ENCODE measurements at places on chromosomes 7 and 10.

DNA sequence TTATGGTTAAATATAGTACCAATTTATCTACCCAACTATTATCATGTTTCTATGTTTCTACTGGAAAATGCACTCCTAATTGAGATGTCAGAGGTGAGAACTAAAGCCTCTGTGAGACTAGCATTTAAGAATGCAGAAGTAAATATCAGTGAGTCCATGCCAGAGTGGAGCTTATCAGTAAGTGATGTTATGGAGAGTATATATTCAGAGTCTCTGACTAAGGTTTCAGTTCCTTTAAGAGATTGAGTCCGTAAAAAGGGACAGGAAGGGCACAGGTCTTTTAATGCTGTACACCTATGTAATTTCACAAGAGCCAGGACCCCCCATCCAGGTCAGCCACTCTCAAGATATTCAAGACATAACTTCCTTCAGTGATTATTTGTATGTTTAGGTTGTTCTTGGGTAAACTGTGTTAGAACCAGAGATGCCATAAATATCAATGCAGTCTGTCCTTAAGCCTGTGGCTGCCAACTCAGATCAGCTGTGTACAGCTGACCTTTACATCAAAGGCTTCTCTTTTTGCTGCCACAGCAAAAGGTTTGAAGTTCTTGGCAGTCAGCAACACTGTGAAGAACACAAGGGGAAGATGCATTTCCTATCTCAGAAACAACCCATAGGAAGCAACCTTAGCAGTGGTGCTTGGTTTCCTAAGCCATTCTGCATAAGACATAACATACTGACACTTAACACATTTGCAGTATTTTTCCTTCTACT is 244.8 kb downstream of the BICC1 start:
- DNase-seq = no peak

- DNase-seq = no peak
These were observed 454.2 kb upstream of the KLF6 start for GRCh38 chr10:4239186-4239585.

DNA sequence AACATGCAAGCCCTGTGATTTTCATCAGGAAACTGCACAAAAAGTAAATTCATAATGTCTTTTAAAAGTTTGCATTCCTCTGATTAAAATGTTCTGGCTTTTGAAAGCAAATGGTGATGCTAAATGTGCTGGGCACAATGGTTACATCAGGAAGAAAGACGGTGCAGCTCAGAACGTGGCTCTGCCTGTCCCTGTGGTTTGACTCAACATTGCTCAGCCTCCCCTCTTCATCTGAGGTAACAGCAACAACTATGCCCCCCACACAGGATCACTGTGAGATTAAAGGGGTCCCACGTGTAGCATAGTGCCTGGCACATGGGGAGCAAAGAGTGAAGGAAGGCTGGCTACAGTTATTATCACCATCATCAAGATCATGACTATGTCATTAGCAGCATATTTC is 44.0 kb downstream of the PARD3 start:
- DNase-seq = no peak

DNA sequence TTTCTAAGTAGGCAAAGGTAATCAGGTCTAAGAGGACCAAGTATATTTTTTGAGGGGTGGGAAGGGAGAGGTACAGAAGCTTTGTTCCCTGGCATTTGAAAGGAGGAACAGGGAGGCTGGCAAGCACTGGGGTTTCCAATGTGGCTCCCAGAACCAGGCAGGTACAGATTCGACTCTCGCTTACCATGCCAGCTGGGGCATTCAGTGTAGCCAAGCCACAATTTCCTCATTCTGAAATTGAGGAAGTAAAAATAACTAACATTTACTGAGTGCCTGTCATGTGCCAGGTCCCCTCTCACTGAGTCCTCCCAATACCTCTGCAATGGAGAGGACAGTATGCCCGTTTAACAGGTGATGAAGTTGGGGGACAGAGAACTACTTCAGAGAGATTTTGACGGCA is 45.9 kb upstream of the BET1 start:
- DNase-seq = no peak

GRCh38 chr7:149774237-149775175 is 1.1 kb upstream of the ZNF467 start:
- no peak for DNase-seq

DNA sequence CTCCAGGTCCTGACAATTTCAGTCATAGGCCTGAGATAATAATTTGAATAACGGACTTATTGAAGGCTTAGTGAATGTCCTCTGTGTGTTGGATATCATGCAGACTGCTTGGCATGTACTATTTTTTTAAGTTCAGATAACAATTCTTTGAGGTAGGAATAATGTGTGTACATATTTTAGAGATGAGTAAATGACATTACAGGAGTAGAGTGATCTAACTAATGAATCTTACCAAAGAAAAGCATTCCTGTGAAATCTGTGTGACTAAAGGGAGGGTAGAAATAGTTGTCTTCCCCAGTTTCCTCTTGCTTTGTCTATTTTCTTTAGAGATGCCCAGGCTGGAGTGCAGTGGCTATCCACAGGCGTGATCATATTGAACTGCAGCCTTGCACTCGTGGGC is 391.8 kb upstream of the ETV1 start:
- DNase-seq = no peak

DNA sequence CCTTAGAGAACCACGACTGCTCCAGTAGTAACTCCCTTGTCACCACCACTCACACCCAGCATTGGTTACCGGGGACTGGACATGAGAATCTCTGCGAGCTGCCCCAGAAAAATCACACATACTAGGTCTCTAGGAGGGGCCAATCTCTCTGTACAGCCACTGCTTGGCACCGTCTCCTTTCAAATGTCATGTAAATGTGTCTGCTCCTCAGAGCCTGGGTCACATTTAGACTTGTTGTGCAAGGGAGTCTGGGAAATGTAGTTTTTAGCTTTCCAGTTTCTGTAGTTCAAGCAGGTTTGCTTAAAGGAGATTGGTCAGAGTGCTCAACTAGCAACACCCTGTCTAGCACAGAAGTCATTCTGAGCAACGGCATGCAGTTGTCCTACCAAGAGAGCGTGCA is 60.0 kb downstream of the CHN2 start:
- no peak for DNase-seq

GRCh38 chr7:24407965-24408364 is 124.0 kb downstream of the NPY start:
- DNase-seq = no peak
